ENCODE measurements at places on chromosomes 4 and X.

- DNase-seq: no peak
These were observed 40.9 kb downstream of the JADE3 start for GRCh38 chrX:46953137-46953527.

- no peak for DNase-seq
These were observed 86.9 kb upstream of the SHISA3 start for GRCh38 chr4:42310358-42310757.

GRCh38 chrX:29665532-29665931 lies 549.8 kb upstream of the MAGEB2 start:
- no peak for DNase-seq

DNA sequence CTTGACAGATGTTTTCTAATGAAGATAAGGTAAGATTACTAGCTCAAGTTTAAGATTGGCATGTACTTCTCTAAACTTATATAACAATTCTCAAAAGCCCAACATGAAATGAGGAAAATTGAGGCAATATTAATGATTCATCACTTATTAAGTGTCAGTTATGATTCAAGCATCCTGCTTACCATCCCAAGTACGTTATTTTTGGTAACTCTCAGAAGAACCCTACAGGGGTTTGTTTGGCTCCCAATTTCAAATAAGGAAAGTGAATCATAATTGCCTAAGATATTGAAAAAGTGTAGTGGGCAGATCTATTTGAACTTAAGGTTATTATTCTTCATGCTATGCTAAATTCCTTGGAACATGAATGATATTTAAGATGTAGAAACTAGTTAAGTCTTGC lies 387.9 kb upstream of the TENM3 start:
- no peak for DNase-seq

DNA sequence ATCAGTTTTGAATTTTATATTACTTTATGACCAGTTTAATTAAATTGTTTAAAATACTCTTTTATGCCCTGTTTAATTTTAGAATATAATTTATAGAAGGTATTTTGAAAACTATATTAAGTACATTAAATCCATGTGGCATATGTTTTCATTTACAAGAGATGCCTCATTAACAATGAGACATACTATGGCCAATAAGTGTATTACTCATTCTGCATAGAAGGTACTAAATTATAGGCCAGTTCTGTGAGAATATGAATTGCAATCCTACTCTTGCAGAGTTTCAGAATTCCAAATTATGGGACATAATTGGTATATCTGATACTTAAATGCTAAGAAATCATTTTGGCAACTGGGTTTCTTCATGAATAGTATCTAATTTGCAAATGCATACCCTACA lies 951.1 kb downstream of the FAT4 start:
- DNase-seq: no peak

DNA sequence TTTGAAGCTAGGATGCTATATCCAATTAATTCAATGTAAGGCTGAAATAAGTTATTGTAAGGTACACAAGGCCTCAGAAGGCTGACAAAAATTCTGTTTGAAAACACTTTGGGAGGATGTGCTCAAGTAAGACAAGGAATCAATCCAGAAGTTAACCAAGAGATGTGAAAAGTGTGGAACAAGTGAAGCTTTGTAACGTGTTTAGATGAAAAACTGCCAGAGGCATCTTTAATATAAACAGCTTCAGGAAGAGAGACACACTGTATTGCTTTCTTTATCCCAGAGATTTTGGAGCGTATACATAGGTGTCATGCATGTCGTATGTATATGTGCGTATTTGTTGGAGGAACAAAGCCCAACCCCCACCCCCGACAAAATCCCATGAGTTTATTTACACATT lies 28.3 kb upstream of the YTHDC1 start:
- no peak for DNase-seq

DNA sequence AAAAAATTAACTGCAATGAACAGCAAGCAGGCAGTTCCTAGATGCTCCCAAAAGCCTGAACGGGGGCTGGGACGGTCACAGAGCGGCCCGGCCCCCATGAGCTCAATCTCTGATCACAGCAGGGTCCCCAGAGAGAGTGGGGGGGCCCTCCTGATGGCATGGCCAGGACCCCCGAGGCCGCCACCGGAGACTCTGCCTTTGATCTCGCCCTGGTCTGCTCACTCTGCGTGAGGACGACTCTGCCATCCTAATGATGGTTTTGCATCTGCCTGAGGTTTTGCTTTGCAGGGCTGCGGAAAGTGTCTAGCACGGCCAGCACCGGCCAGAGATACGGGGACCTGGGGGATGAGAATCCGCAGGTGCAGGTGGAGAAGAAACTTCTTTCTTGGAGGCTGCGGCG lies 103.8 kb downstream of the SHOX start:
- DNase-seq: no peak

DNA sequence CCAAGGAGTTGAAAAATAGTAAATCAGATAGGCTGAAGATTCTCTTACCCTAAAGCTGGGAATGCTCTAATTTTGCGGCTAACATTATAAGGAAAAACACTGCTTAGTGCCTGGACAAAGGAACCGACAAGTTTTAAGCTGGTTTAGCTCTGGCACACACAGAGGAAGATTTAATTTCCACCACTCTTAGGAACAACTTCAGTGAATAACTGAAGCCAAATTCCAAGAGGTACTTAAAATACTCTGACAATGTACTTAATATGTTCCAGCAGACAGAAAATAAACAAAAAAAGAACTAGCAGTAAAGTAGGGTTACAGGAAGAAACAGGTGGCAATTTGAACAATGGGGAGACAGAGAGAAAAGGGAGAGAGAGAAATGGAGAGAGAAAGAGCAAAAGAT lies 340.8 kb upstream of the NDST4 start:
- DNase-seq: no peak
